ENCODE measurements at places on chromosomes 16 and 17.

DNA sequence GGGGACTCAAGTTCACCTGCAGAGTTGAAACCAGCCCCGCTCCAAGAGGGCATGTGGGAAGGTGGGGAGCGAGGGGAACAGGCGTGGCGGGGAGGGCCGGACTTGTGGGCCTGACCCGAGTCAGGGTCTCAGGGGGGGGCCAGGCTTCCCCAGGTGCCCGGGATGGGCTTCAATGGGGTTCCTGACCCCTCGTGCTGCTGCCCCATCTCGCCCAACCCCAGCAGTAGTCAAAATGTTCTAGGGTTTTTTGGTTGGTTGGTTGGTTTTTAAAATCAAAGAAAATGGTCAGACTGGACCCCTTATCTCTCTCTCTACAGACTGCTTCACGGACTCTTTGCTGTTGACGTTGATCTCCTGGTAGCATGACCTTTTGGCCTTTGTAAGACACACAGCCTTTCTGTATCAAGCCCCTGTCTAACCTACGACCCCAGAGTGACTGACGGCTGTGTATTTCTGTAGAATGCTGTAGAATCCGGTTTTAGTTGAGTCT lies 69.5 kb downstream of the AMFR start:
- DNase-seq = peak; percentile 6

- DNase-seq = no peak
Observed at GRCh38 chr16:57530104-57530521, 6.3 kb downstream of the CCDC102A start.

DNA sequence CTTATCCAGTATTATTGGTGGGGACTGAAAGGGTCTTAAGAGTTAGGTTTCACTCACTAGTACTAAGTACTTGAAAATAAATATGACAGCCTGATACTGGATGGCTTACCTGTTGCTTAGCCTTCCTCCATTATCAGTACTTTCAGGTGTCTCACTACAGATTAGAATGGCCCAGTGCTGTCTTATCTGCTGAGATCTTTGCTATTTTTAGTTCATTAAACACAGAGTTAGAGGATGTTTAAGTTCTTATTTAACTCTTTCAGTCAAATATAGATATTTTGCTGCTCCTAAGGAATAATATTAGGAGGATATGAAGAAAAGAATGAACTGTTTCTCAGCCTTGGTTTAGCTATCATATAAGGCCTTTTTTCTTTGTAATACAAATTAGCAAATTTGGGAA lies 74.8 kb downstream of the NLK start:
- DNase-seq = no peak

DNA sequence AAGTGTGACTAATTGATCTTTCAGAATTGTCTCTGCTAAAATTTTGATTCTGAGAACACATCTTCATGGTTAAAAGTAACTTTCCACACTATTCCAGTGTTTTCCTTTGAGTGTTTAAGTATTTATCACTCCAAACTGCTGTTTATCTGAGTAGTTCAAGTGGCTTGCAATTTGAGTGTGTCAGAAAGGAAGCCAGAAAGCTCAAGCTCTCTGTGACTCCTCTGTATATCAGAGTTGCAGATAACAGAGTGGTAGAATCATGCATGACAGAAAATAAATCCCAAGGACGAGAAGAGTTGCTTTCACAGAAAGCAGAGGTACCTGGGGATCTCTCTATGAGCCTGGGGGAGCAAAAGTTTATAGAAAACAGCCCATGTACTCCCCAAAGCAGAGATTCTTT lies 130.0 kb downstream of the CYB561 start:
- no peak for DNase-seq

GRCh38 chr17:76139801-76140660 lies 1.0 kb downstream of the FOXJ1 start:
- DNase-seq = peak; percentile 53

- DNase-seq = no peak
Observed at GRCh38 chr17:18256776-18257175, 1.8 kb downstream of the FLII start.

GRCh38 chr17:30477774-30478115 lies 537 bp downstream of the GOSR1 start:
- no peak for DNase-seq

- no peak for DNase-seq
Observed at GRCh38 chr16:76237471-76237870, 39.7 kb upstream of the CNTNAP4 start.

- no peak for DNase-seq
Observed at GRCh38 chr17:48062273-48062672, 14.1 kb downstream of the NFE2L1 start.

DNA sequence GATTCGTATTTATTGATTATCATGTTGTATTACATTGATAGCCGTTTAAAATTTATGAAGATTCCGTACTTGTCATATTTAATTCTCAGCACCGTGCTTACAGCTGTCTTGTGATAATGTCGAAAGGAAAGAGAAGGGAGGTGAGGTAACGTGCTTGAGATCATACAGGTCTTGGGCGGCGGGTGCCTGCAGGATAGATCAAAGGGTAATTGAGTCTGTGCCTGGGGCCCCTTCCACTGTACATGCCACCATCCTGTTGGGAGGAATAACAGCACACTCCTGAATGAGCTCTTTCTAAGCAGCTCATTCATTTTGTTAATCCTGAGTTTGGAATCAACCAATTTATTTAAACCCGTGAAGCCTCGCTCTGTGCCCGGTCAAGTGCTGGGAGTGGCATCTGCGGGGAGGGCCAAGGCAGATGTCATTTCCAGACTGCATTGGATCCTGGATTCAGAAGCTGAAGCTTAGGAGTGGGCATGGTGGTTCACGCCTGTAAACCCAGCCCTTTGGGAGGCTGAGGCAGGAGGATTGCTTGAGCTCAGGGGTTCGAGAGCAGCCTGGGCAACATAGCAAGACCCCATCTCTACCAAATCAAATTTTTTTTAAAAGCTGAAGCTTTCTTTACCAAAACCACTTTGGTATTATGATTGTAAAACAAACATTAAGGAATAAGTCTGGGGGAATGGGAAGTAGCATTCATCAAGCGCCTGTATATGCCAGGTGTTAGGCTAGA lies 25.8 kb downstream of the WWOX start:
- DNase-seq = no peak

DNA sequence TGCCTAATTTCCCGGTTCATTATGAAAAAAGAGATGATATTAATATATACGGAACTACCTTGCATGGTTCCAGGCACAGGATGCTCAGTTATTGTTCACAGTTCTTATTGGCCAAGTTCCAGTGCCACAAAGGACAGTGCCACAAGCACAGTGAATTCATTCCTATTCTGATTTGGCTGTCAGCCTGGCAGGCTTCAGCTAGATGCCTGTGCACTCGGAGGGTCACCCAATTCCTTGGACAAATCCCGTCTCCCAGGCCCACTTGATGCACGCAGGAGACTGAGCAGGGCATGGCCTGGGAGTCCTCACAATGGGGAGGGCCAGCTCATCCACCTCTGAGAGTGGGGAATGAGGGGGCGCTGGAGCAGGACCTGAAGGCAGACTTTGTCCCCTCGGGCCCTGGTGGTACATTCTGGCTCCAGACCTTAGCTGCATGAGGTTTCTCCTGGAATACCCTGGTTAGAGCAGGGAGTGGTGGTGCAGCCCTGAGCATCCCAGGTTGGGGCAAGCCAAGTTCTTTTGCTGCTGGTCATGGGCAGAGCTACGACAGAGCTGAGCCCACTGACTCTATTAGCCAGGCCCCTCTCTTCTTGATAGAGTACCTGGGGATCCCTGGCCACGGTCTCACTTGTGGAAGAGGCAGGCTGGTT lies 41.4 kb downstream of the MIS12 start:
- DNase-seq = no peak

GRCh38 chr16:23981429-23982399 lies 145.9 kb downstream of the PRKCB start:
- DNase-seq = no peak

DNA sequence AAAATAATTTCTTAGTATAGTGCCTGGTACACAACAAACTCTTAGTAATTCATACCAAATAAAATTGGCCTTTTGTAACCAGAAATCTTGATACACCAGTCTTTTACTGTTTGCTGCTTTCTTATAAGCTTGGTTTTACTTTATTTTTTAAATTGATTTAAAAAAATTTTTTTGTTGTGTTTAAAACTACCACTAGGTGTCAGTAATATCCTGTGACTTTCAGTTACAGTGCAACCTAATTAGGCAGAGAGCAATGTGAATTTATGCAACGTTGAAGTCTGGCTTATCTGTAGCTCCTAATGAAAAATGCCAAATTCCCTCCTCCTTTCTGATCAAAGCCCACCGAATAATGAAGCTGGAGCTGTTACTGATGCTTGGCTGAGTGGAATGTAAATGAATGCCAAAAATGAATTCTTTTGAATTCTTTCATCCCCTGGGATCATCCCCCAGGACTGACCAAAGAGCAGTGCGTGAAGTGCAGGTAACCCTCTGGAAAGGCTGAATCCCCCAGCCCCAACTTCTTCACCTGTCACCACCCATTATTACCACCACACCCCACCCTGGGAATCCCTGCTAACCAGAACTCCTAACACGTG lies 3.8 kb downstream of the ERCC4 start:
- no peak for DNase-seq

DNA sequence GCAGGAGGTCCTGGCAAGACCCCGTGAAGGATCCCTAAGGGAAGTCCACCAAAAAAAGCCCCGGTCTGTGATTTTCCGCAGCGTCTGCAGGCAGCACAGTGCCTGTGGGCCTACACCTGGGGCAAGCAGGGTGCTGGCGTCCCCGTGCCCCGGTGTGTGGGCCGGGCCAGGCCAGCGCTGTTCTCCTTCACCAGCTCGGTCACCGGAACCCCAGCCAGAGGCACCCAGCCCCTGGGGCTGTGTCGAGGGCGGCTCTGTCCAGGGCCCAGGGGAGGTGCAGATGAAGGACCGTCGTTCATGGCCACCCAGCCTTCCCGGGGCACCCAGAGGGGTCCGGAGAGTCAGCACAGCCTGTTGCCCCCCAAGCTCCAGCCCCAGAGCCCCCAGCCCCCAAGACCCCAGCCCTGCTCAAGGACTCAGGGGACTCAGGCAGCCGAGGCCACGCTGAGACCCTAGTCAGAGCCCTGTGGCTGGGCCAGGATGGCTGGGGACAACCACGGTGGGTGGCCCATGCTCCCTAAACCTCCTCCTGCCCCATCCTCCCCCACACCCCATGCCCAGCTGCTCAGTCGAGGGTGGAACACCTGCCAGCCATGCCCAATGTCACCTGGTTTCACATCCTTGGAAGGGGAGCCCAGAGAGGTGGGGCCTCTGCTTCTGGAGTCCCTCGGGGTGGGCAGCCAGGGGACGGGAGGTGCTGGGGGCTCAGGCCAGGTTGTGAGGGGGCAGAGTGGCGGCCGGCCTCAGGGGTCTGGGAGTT lies 5.7 kb upstream of the C1QTNF8 start:
- no peak for DNase-seq

DNA sequence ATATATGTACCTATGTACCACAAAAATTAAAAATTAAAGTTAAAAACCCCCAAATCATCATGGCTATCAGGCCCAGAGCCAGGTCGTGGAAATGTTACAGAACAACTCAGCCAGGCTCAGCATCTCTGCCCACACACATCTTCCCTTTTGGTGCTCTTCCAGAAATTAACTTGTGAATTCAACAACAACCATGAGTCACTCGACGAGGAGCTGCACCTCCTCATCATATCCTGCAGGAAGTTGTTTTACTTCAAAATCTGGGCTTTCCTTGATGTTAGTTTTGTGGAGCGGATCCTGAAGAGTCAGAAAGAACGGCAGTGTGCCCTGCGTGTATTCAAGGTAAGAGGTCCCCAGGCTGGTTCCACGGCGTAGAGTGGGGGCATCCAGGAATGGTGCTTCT lies 10.6 kb downstream of the FBXO39 start:
- no peak for DNase-seq

DNA sequence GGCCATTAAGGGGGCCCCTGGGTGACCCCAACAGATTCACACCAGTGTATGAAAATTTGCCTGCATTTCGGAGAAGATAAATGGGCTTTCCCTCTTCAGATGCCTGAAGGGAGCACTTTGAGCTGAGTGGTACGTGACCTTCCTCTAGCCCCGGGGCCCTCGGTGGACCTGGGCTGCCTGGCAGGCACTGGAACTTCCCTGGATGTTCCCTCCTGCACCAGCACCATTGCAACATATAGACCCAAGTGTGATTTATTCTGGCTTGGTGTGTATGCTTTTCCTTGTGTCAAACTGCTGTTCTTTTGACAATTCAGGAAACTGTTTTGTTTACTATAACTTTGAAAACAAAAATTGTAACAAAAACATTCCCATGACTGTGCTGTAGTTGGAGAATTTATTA lies 93.8 kb downstream of the TNFRSF13B start:
- DNase-seq = no peak

DNA sequence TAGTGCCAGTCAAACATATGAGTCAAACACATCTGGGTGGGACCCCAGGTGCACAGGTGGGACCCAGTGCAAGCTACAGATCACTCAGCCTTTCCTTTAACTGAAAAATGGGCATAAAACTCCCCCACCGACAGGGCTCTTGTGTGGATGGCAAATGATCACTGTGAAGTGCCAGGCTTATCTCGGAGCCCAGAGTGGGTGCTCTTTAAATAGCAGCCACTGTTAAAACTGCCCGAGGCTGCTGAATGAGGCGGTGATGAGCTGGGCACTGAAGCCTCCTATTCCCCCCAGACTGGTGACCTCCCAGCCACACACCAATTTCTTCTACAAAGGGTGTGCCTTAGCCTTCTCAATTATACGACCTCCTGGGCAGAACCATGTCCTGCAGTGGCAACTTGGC lies 433.8 kb downstream of the SLC39A11 start:
- DNase-seq = no peak

GRCh38 chr16:88883117-88883895 lies 16.8 kb upstream of the PABPN1L start:
- DNase-seq = no peak

- peak; percentile 87 for DNase-seq
Observed at GRCh38 chr16:1342526-1343427, 8.9 kb downstream of the TSR3 start.

DNA sequence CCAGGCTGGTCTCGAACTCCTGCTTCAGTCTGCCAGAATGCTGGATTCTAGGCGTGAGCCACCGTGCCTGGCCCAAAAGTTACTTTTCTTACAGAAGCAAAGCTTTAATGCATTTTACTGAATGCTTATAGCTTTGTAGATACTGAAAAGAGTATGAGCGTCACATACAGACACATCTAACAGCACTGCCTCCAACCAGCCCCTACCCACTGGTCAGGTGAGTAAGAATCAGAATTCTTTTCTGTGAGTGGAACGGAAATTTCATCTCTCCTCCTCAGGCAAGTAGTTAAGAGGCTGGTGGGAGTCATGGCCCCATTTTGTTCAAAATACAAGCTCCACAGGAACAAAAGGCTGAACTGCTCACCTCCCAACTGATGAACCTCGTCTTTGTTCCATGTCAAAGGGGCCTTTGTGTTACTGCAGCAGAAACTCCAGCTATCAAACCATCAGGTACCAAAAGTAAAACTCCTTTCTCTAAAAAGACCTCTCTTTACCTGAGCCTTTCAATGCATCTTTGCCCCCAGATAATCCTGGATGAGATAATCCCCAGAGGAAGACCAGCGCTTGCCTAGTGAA lies 92.4 kb upstream of the RPH3AL start:
- DNase-seq = no peak

DNA sequence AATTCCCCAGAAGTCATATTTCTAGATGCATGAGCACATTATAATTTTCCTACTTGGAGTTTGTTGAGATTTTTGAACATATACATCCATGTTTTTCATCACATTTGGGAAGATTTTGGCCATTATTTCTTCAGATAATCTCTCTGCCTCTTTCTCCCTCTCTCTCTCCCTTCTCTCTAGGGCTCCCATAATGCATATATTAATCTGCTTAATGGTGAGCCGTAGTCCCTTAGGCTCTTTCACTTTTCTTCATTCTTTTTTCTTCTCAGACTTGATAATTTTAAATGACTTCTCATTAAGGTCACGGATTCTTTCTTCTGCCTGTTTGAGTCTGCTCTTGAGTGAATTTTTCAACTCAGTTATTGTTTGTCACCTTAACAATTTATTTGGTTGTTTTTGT lies 101.5 kb downstream of the IRX3 start:
- no peak for DNase-seq
